ENCODE measurements at places on chromosomes 1 and 21.

- DNase-seq: no peak
Observed at GRCh38 chr1:28592321-28593071, 431 bp downstream of the RAB42 start.

GRCh38 chr1:61605607-61606321 lies 119.2 kb downstream of the TM2D1 start:
- DNase-seq: no peak

DNA sequence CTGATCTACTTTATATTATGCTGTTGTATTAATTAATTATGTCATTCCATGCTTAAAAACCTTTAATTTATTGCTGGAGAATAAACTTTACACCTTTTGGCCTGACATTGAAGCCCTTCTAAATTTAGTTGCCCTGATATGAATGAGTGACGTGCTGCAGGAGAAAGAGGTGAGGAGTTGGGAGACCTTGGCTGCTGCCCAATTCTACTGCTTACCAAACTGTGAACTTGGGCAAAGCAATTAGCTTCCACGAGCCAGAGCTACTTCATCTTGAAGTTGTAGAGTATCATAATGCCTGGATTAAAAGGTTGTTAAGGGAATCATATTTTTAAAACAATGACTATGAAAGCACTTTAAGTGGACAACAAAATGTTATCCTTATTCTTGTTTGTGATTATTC lies 126.8 kb upstream of the DEPDC1 start:
- no peak for DNase-seq

GRCh38 chr1:17544776-17545350 lies 5.4 kb downstream of the ARHGEF10L start:
- DNase-seq: no peak

DNA sequence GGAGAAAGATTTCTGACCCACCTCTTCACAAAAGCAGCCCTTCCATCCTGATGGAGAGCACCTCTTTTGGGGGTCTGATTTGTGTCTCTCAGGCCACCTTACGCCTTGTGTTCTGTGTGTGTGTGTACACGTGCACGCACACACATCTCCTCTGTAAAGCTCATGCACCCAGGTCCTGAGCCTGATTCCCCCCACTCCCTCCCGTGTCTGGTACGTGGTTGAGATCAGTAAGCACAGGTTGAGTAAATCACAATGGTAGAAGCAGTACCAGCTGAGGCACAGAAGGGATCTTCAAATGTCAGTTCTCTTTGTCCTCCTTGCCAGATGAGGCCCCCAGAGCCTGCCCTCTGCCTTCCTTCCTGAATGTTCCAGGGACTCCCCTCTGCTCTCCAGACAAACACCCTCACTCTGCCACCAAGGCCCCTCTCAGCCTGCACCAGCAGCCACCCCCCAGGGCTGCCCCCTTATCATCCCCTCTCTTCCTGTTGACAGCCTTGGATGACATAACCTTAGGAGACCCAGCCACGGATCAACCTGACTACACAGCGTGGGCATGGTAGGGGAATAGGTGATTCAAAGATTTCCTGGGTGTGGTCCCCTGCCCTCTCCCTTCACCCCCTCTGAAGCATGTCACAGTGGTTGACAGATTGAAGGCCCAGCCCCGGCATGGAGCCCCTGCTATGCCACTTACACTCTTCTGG lies 112.8 kb downstream of the HIVEP3 start:
- no peak for DNase-seq

- DNase-seq: no peak
Observed at GRCh38 chr1:20716232-20716631, 1.6 kb downstream of the KIF17 start.

- DNase-seq: peak; percentile 18
Observed at GRCh38 chr1:43994794-43995790, 3.7 kb downstream of the CCDC24 start.

DNA sequence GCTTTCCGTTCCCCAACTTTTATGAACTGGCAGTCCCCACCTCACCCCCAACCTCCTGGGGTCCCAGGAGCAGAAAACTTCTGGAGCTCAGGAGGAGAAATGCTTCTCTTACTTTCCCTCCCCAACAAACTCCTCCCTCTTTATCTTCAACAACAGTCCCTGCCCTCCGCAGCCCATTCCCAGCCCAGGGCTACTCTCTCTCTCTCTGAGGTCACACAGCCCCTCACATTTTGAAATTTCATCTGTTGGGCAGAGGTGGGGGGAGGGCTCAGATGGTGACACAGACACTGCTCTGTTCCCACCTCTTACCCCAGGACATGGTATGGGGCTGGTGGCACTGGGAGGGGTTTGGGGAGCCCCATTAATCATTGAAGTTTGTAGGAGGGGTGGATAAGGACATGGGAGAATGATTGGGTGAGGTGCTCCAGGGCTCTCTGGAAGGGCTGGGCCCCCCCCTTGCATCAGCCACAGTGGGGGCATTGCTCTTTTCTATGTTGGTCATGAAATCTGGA lies 6.0 kb downstream of the PIK3CD start:
- DNase-seq: no peak

- no peak for DNase-seq
Observed at GRCh38 chr1:79188337-79188736, 181.8 kb upstream of the ADGRL4 start.

- DNase-seq: no peak
Observed at GRCh38 chr1:238331557-238331956, 440.8 kb upstream of the ZP4 start.

DNA sequence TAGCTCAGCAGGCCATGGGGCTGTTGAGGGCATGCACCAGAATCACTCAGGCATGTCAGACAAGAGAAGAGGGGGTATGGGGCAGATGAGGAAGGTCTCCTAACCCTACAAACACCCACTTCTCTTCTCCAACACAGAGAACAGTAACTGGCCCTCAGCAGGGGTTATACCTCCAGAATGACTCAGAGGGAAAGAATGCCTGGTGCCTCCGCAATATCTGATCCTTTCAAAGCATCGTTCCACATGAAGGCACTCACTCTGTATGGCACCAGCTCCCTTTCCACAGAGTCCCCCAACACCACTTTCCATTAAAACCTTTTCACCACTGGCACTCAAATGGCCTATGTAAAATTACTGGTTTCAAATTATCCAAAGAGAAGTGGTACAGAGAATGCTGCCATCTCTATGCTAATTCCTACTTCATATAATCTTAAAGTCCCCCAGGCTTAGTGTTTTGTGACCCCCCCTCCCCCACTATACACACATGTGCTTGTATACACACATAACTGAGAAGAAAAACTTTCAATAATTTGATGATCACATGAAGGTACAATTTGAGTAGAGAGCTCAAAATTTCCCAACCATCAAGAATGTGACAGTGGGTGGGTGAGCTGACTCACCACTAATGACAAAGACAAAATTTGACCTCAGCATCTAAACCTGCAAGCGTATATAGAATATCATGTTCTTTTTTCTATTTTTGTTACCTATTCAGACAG lies 91.5 kb downstream of the SIPA1L2 start:
- peak; percentile 40 for DNase-seq

DNA sequence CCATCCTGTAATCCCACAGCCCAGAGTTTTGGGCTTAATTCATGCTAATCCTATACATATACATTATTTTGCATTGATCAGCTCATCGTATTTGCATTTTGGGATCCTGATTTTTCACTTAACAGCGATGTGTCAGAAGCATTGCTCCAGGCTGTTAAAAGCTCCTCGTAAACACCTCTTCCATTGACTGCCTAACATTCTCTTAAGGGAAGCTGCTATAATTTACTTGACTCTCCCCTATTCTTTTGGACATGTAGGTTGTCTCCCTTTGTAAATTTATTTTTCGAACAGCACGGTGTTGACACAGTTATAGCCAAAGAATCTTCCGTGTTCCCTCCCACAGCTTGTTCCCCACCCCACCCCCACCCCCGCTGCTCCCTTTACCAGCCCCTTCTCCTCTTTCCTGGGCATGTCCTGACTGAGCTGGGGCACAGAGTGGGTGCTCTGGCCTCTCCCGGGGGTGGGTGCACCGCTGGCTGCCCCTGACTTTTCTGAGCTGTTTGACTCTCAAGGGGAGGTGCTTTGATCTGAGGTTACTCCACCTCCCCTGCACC lies 22.8 kb downstream of the LDLRAP1 start:
- DNase-seq: peak; percentile 83

- DNase-seq: no peak
Observed at GRCh38 chr1:203573730-203574129, 52.9 kb upstream of the ATP2B4 start.

GRCh38 chr21:33237486-33237885 lies 7.7 kb downstream of the IFNAR2 start:
- no peak for DNase-seq

- DNase-seq: no peak
Observed at GRCh38 chr1:47519971-47520370, 82.1 kb downstream of the FOXD2 start.

DNA sequence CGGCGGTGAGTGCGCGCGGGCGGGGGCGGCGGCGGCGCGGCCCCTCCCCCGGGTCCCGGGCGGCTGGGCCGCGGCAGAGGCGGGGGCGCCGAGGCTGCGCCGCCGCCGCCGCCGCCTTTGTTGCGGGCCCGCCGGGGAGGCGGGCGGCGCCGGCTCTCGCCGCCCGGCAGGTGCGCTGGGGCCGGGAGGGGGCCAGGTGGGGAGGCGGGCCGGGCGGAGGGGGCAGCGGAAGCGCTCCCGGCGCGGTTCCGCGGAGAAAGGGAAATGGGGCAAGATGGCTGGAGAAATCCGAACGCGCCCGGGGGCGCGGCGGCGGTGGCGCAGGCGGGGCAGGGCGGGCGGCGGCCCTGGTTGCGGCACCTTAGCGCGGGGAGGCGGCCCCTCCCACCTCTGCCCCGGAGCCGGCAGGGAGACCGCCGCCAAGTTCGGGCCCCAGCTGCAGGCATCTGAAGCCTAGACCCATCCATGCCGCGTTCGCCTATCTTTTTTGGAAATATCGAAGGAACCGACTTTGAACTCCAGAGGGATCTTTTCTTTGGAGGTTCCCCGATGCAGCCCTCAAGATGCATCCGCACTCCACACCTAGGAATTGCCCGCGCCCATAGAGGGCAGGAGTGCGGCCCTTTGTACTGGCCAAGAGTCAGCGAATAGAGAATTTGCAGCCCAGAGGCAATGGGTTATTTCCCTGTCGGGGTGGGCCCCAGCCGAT lies 479 bp downstream of the POGK start:
- DNase-seq: peak; percentile 41

GRCh38 chr1:76170513-76170912 lies 96.0 kb downstream of the ST6GALNAC3 start:
- no peak for DNase-seq

GRCh38 chr1:204400882-204401510 lies 10.6 kb downstream of the PPP1R15B start:
- no peak for DNase-seq

- no peak for DNase-seq
Observed at GRCh38 chr1:6747674-6748073, 37.6 kb upstream of the CAMTA1 start.

GRCh38 chr1:23419180-23419579 lies 5.4 kb downstream of the TCEA3 start:
- DNase-seq: no peak

GRCh38 chr21:20443558-20444155 lies 554.6 kb upstream of the NCAM2 start:
- DNase-seq: no peak

GRCh38 chr1:112707221-112708001 lies 484 bp upstream of the RHOC start:
- peak; percentile 88 for DNase-seq

GRCh38 chr1:65911679-65912078 lies 119.0 kb downstream of the PDE4B start:
- DNase-seq: no peak

- no peak for DNase-seq
Observed at GRCh38 chr1:197394831-197395608, 127.0 kb downstream of the CRB1 start.

GRCh38 chr1:232183266-232183800 lies 446.6 kb downstream of the SIPA1L2 start:
- DNase-seq: no peak

GRCh38 chr21:14844001-14844400 lies 220.8 kb downstream of the NRIP1 start:
- no peak for DNase-seq

DNA sequence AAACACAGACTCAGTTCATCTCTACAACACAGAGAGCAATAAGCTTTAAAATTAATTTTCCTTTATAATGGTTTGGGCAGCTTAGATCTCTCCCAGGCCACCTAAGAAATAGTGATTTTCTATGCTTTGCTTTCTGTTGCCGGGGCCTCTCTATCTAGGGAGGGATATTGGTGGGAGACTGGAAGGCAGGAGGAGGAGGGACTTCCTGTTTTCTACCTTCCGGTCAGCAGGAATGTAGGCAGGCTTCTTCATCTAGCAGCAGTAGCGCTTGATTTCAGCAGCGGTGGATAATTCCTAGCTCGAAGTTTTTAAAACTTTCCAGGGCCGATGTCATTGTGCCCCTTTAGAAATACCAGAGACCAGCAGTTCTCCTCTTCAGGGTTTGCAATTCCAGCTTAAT lies 5.1 kb upstream of the DESI2 start:
- DNase-seq: no peak

DNA sequence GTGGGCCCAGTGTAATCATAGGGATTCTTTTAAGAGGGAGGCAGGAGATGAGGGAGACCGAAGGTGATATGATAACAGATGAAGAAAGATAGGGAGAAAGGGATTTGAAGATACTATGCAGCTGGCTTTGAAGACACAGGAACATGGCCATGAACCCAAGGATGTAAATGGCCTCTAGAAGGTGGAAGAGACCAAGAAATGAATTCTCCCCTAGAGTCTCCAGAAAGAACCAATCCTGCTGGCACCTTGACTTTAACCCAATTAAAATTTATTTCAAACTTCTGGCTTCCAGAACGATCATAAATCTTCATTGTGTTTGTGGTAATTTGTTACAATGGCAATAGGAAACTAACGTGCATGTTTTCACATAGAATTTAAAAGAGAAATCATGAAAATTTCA lies 95.0 kb upstream of the GORAB start:
- DNase-seq: no peak

- DNase-seq: no peak
Observed at GRCh38 chr1:36307601-36308330, 1.6 kb downstream of the SH3D21 start.

- no peak for DNase-seq
Observed at GRCh38 chr1:995665-996633, 3.9 kb downstream of the HES4 start.

GRCh38 chr21:38679534-38679933 lies 126.2 kb upstream of the ETS2 start:
- DNase-seq: no peak

DNA sequence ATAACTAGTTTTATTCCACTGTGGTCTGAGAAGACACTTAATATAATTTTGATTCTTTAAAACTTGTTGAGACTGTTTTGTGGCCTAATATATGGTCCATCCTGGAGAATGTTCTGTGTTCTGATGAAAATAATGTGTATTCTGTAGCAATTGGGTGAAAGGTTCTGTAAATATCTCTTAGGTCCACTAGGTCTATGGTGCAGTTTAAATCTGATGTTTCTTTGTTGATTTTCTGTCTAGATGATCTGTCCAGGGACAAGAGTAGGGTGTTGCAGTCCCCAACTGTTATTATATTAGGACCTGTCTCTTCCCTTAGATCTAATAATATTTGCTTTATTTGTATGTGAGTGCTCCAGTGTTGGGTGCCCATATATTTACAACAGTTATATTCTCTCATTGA lies 33.9 kb upstream of the PM20D1 start:
- no peak for DNase-seq

All from HAP-1 (cell line).